Stimulated activated CD4-positive, alpha-beta T cell treated with anti-CD3 and anti-CD28 coated beads, Interleukin-4, amount 100 ng/mL, for 1 hour (primary cell): ENCODE measurements at places on chromosomes 16 and 17.

DNA sequence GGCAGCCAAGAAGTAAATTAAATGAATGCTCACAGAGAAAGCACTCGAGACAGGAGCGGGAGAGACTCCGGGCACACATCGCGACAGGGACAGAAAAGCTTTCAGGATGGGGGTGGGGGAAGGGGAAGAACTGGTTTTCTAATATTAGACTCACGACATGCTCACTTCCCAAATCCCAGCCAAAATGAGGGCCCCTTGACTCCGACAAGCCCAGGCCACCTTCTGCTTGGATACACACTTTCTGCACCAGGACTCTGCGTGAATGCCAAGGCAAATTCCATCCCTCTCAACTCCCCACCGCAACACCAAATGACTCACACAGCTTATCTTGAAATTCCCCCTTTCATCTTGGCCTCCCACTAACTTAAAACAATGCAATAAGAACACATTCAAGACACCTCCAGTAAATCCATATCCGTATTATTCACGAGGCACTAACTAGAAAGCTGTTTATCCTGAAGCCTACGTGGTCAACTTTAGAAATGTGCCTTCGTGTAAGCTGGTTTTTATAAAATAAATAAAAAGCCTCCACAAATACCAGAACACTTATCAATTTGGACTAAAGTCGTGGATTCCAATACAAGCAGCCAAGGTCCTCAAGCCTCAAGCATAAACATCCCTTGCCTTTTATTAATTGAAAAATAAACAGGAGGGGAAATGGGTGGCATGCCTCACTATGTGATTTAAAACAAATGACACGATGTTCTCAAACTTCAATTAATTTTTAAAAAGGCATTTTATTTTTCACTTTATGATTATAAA is 46.1 kb downstream of the NXN start:
- no peak for DNase-seq

DNA sequence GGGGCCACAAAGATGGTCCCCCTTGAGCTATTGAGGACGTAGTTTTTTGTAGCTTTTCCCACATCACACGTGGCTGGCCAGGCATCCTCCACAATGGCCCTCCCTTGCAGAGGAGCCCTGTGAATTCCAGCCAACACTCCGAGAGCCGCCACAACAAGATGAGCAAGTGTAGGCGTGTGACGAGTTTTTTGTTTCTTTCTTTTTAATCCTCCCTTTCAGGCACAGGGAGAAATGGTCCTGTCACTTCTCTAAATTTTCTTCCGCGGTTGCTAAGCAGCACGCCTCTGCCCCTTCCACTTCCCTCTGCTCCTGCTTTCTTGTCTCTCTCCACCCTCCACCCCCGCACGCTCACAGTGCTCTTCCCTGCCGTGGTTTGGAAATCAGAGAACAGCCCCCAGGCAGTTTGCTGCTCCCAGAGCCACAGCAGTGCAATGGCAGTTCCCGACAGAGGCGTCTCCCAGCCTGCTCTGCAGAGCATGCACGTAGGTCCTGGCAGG is 68.0 kb upstream of the MRTFB start:
- no peak for DNase-seq

- no peak for DNase-seq
Measured at GRCh38 chr17:48981927-48982539, 13.6 kb upstream of the GIP start.

DNA sequence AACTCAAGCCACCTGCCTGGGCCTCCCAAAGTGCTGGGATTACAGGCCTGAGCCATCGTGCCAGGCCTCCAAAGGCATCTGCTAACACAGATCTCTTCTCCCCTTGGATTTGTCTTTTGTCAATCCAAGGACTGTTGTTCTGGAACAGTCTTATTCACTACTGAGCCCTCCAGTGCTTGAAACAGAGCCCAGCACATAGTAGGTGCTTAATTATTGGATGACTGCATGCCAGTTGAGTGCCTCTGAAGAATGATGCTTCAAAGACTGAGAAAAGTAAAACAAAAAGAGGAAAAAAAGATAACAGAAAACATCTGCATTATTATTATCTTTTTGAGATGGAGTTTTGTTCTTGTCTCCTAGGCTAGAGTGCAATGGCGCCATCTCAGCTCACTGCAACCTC is 1.7 kb upstream of the CRISPLD2 start:
- DNase-seq: no peak

DNA sequence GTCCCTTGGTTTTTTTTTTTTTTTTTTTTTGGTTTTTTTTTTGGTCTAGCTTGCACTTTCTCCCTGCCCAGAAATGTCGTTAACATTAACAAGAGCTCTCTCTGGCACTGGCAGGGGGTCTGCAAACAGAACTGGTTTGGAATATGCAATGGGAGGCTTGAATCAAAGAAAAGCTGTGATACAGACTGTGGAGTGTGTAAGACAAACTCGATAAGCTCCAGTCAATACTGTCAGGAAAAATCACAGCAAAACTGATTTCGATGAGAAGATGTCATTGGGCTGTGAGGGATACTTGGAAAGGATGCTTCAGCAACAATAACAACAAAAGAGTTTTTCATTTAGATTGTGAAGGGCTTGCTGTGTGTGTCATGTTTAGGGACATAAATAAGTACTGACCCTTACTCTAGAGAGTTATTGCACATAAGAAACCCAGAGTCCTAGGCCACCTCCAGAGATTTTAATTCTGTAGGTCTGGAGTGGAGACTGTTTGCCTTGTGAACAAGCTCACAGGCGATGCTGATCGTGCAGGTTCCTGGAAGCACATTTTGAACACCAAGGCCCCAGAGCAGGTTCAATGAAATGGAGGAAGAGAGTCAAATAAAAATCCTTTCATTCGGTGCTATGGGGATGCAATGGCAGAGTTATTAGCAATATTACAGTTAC is 470.7 kb upstream of the RBFOX1 start:
- no peak for DNase-seq

GRCh38 chr16:83011939-83012338 is 385.2 kb downstream of the CDH13 start:
- no peak for DNase-seq

- no peak for DNase-seq
Measured at GRCh38 chr17:10062691-10063385, 135.6 kb downstream of the GAS7 start.

DNA sequence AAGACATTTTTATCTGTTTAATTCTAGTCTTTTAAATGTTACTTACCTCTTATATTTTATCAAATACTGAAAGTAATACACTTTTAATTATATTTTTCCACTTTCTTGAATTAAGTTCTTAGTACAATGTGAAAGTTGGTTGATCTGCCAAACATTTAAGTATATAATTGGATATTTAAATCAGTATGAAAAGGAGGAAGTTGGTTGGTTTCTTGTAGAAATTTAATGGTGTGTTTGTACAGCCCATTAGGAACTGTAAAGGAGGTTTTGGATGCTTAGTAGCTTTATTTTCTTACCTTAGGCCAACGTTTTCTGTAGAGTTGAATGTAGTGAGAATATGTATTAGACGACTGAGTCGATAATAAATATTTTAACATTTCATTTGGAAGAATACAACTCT is 5.4 kb downstream of the NFATC3 start:
- DNase-seq: no peak

GRCh38 chr17:61726977-61727376 is 136.0 kb upstream of the NACA2 start:
- no peak for DNase-seq

DNA sequence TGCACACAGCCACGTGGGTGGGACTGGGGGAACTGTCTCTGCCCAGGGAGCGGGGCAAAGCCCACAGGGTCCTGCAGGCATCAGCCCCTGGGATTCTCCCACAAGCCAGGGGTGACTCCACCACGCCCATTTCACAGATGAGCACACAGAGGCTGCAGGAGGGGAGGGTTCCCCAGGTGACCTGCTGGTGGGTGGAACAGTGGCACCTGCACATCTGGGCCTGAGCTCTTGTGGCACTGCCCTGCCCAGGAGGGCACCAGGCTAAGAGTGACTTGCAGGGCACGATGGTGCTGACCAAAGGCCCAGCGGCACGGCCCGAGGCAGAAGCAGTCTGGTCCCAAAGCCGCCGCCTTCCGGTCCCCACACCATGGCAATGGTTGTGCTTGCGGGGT is 23.9 kb downstream of the PIEZO1 start:
- DNase-seq: no peak

DNA sequence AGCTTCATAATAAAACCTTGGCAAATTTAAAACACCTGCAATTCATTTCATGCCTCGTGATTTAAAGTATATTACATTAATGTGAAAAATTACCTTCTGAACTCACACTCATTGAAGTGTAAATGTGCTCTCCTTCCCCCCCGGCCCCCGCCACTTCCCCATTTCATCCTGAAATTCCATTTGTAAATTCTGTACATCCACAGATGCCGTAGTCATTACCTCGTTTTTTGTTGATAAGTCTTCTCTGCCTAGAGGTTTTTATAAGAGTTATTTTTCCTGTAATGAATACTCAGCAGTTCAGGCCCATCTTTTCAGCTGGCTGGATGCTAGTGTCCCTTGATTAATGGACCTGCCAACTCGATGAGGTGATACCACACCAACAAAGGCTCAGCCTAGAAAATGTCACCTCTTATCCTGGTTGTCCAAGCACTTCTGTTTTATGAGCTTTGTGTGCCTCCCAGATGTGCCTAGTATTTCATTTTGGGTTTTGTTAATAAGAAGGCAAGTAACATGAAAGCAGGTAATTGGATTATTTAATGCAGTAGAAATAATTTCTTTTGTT is 64.8 kb upstream of the KIFC3 start:
- no peak for DNase-seq

DNA sequence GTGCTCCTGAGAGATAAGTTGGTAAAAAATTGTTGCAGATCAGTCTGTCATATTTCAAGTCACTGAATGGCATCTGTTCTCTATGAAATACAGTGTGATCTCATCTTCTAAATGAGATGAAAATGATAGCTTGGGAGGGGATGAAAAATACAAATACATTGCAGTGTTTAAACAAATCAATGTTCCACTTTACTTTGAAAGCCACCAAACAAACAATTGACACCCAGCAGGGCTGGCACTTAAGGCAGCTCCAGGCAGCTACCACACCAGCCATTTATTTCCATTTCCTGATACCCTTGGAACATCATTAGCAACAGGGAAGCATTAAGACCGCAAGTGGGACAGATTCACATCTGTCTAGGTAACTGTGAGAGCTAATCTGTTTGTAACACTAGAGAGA is 827.6 kb upstream of the KIF2B start:
- no peak for DNase-seq

GRCh38 chr16:48014349-48015135 is 141.3 kb downstream of the ABCC12 start:
- no peak for DNase-seq

DNA sequence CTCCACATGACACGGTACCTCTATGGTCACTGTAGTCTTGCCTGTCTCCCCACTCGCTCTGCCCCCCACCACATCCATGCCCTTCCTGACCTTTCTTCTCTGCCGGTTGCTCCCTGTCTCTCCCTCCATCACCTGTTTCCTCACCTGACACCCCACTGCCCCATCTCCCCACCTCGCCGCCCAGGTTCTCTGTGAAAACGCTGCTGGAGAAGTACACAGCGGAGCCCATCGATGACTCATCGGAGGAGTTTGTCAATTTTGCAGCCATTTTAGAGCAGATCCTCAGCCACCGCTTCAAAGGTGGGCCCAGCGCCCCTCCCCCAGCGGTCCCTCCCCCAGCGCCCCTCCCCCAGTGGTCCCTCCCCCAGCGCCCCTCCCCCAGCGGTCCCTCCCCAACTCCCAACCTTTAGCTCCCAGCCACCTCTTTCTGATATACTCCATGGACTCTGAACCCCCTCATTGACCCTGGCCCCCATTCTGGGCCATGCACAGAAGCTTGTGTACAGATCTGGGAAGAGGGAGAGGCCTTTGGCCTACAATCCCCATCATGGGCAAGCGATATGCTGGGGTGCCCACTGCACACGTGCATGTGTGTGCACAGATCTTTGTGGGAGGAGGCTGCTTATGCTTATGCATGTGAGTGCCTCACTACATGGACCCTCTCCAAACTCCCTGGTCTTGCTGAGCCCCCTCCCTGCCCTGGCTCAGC is 4.1 kb downstream of the RUNDC3A start:
- no peak for DNase-seq

DNA sequence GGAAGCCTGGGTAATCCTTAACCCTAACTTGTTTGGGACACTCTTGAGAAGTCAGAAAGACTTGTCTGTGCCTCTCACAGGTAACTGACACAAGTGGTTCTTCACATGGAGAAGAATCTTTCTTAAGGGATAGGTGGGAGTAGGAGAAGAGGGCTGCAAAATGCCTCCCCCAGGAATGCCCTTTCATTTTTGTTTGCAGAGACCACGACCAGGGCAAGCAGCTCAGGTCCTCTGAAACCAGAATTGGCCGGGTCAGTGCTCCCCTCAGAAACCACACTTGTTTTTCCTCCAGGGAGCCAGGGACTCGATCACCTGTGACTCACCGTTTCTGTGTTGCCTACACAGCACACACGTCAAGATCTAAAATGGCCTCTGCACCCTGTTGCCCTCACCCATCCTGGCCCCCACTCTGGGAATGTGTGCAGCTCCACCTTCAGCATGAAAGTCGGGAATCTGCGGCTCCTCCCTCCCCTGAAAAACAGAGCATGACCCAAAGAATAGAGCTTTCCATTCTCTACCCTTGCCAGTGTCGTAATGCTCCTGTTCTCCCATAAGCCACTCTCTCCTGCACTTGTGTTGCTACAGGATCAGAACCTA is 36.1 kb downstream of the HNF1B start:
- DNase-seq: no peak

GRCh38 chr17:55584055-55584685 is 72.9 kb upstream of the SMIM36 start:
- DNase-seq: no peak

DNA sequence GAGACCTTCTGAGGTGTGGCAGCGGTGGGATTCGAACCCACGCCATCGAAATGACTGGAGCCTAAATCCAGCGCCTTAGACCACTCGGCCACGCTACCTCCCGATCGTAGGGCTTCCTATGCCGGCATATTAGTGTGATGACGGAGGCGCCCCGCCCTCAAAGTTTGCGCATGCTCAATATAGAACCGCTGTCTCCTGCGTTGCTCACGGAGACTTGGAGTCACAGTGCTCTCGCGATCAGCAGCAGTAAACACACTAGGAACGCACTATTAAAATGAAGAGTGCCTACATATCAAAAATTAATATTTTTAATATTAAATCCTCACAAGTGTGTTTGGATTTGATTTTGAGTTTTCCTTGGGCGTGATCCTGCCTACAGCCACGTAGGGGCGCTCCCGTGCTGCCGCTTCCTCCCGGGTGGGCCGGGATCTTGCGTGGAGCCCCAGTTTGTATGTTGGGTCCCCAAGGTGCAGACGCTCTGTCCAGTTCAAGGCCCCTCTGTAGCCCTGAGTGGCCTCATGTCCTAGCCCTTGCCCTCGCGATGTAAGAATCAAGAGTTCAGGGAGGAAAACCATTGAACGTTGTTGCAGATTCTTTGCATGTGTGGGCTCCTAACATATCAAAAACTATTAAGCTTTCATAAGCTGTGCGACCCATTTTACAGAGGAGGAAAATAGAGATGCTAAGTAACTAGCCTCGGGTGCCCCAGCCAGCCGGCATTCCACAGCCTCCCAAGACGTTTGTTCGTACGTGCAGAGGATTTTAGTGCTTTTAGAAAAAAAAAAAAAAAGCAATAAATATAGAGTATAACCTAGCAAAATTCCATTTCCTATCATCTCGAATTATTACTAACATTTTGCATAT is 10.2 kb upstream of the EEF2K start:
- peak; percentile 89 for DNase-seq
